ENCODE measurements at places on chromosomes 5 and 9. TPM values are rescaled to one million over a fixed set of nuclear protein-coding genes. Genes with fewer than 3 reads are reported as not detected.
A peak's percentile ranks its signal among the peaks of the same experiment; 100 is the strongest.

The GPX3 gene
- total RNA-seq: 3.9 TPM

The SHROOM1 gene
- total RNA-seq: 6.5 TPM

The FNIP1 gene
- total RNA-seq: 67.8 TPM

The DMRT1 gene
- total RNA-seq: not detected

The PCDHGA10 gene
- total RNA-seq: 12.2 TPM

The HK3 gene
- not detected for total RNA-seq

The C5orf52 gene
- total RNA-seq: not detected

The SLC4A9 gene
- total RNA-seq: not detected

The SERF1A gene
- total RNA-seq: 8.7 TPM

The PRR7 gene
- total RNA-seq: 4.7 TPM

The PTPRD gene
- total RNA-seq: 7.1 TPM

DNA sequence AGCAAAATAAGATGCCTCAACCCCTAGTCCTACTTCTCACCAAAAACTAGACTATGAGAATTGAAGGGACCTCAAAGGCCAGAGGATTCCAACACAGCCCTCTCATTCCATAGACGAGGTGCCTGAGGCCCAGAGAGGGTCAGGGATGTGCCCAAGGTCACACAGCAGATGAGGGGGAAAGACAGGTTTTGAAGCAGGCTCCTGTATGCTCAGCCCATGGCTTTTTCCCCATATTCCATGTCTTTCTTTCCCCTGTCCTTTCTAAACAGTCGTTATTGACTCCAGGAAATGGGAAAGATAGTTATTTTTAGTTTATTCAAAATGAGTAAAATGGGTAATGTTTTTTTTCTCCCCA lies 61.2 kb upstream of the COL15A1 start:
- DNase-seq: no peak

DNA sequence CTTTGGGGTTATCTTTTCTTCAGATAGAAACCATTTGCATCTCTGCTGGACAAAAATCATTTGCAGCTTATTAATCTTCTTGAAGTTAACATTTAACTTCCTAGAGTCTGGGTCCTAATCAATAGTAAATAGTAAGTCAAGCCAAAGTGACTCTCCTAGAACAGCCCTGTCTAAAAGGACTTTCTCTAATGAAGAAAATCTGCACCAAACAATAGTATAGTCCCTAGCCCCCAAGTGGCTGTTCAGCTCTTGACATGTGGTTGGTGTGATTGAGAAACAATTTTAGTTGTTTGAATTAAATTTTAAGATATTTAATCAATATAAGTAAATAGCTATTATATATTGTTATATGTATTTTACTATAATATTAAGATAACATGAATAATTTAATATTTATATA lies 64.6 kb upstream of the SHB start:
- no peak for DNase-seq

- DNase-seq: peak; percentile 68
Observed at GRCh38 chr9:89597711-89598362, 7.0 kb upstream of the GADD45G start.

DNA sequence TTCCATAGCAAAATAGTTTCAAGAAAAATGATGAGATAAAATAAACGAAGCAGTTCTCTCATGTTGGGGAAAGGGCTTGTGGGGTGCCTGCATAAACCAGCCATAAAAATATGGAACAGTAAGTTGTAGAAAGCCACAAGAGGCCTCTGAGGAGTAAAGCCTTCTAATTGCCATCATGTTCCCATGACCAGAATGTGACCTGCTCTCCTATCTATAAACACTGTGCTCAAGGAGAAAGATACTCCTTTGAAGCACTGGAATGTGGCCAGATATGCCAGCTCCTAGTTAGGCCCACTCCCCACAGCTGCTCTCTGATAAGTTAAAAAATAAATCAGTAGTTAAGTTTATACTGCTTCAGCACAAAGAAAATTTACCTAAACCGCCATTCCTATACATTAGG lies 65.8 kb downstream of the SETX start:
- DNase-seq: peak; percentile 63

- DNase-seq: peak; percentile 18
Observed at GRCh38 chr5:77390795-77391194, 101.3 kb downstream of the WDR41 start.

DNA sequence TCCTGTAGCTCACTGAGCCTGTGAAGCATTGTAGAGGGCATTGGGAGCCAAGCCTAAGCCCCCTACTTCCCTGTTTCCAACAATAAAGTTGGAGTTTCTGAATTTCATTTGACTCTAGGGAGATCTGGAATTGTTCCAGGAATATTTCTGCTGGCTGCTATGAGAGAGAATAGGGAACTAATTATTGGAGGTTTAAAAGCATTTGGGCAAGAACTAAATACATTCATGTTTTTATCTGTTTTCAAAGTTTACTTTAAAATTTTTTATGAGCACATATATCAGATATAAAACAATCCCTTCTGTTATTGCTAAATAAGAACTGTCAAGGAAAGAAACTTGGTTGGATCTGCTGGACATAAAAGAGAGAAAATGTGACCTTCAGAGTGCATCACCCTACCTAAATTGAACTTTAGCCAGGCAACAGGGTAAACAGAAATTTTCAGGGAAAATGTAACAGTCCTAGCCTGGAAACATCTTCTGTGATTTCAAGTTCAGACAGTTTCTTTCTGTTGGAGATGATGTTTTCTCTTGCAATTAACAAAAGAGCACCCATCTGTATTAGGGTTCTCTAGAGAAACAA lies 19.3 kb upstream of the LECT2 start:
- peak; percentile 67 for DNase-seq

GRCh38 chr5:148687427-148687826 lies 33.1 kb upstream of the HTR4 start:
- peak; percentile 13 for DNase-seq

DNA sequence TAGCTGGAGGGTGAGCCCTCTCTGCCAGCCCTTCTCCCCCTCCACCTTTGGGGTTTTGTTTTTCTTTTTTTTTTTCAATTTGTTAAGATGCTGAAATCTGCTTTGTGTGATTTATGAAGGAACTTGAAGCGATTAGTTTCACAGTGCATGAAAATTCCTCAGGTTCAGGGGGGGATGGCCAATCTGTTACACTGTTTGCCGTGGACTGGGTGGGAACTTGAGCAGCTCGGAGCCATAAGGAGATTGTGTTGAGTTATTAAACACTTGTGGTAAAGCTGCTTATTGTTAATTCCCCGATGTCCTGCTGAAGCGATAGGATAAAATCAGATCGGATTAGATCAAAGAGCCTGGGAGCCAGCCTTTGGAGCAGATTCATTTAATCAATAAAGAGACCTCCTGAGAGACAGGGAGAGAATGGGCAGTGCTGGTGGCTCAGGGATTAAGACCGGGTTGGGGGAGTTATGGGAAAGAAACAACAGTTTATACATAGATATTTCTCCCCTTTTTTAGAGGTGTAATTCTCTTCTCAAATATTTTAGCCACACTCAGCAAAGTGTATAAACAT lies 105.8 kb upstream of the SPATA31D4 start:
- DNase-seq: no peak

- DNase-seq: no peak
Observed at GRCh38 chr9:133754187-133754586, 16.0 kb upstream of the SARDH start.

GRCh38 chr9:89793551-89793950 lies 188.7 kb downstream of the GADD45G start:
- no peak for DNase-seq

- DNase-seq: no peak
Observed at GRCh38 chr9:72882117-72882775, 70.6 kb downstream of the ALDH1A1 start.

DNA sequence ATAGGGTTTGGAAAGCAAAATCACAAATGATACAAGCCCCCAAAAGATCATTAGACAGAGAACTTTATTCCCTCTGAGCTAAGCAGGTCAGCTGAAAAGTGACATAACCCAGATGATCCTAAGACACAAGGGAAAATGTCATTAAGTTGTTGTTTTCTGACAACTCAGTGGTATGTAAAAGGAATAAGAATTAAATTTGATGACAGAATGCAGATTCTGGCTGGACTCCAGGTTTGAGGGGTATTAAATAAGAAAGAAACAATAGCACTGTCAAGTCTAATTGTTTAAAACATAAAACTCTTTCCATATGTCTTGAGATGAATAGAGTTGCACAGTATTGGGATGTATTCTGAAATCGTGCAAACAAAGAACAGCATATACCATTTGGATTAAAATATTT lies 429.9 kb downstream of the CAAP1 start:
- DNase-seq: no peak

GRCh38 chr9:127550282-127550681 lies 61.8 kb upstream of the STXBP1 start:
- no peak for DNase-seq

- no peak for DNase-seq
Observed at GRCh38 chr5:53549792-53550191, 10.6 kb upstream of the NDUFS4 start.

DNA sequence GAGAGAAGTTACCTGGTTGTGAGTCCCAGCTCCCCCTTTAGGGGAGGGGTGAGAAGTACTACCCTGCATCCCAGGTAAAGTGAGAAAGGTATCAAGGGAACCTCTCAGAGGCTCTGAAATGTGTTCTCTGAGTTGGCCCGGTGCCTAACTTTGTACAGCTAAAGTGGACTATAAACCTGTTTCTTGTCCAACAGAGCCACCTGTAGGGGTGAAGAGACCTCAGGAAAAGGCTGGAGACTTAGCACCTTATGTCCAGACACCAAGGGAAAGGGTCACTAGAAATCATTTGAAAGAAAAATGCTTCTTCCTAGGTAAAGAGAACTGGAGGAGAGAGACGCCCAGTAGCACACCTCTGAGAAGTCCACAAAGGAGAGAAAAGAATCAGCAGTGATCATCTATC lies 108.3 kb upstream of the KIF2A start:
- DNase-seq: no peak

DNA sequence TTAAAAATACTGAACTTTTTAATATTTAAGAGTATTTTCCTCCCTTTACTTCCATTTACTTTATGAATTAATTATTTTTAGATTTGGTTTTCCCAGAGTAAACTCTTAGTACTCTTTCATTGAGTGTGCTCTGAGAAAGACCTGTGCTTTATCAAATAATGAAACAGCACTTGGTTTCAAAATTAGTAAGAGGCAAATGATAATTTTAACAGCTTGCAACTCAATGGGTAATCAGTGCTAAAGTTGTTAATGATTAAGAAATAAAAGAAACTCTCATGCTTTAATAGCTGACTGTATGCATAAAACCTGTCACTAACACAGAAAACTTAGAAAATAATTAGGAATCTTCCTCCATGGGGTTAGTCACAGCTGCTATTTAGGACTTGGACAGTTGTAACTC lies 244.4 kb downstream of the RFX3 start:
- DNase-seq: no peak

GRCh38 chr5:26329562-26330189 lies 708.7 kb downstream of the CDH9 start:
- DNase-seq: no peak

DNA sequence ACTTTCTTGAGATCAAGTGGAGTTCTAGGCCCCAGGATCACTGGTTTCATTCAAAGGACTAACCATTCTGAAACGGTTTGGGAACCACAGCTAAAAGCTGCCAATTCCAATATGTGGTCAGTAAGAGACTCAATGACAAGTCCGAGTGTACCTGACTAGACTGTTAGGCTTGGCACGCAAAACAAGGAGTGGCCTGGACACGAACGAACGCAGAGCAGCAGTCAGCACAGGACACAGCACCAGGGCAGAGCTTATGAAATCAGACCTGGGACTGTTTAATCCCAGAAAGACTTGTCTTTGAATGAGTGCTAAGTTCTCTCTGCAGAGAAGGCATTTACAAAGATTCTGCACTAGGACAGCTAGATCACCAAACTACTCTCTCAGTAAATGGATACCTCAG lies 213.8 kb downstream of the GAPVD1 start:
- no peak for DNase-seq

DNA sequence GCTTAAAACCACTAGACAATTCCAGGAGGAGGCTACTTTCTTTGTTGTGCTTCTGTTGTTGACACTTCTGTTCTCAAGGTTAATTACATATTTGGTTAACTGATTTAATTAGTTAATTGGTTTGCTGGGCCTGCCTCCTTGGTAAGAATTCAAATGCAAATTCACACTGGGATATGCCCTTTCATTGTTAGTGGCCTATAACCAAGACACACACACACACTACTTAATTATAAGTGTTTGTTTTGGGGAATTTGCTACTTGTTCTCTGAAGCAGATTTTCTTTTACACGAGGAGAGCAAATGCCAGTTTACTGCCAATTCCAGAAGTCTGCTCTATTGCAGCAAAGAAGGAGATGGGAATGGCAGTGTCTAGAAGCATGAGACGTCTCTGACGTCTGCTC lies 101.6 kb upstream of the BASP1 start:
- no peak for DNase-seq

- peak; percentile 24 for DNase-seq
Observed at GRCh38 chr5:125209650-125210049, 463.2 kb upstream of the ZNF608 start.

- DNase-seq: no peak
Observed at GRCh38 chr9:27391040-27391895, 94.3 kb upstream of the EQTN start.

GRCh38 chr5:59798862-59799667 lies 94.5 kb downstream of the PDE4D start:
- DNase-seq: peak; percentile 73

GRCh38 chr5:143427122-143427735 lies 23.7 kb upstream of the NR3C1 start:
- no peak for DNase-seq

DNA sequence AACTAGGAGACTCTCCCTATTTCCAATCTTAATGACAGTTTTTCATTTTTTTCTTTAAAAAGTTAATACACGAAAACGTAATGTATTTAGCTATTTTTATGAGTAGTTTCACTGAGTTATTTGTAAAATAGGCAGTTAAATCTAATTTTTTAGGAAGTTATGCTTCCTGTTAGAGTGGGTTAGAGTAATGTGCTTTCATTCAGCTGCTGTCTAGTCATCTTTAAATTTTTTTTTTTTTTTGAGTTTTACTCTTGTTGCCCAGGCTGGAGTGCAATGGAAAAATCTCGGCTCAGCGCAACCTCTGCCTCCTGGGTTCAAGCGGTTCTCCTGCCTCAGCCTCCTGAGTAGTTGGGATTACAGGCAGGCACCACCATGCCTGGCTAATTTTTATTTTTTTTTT lies 34.0 kb downstream of the CDC42SE2 start:
- DNase-seq: no peak

- DNase-seq: no peak
Observed at GRCh38 chr5:55021821-55022220, 2.2 kb upstream of the GZMK start.

- no peak for DNase-seq
Observed at GRCh38 chr9:114025196-114025753, 52.8 kb downstream of the AMBP start.

- DNase-seq: peak; percentile 75
Observed at GRCh38 chr9:124695280-124695890, 75.7 kb downstream of the NR6A1 start.

- DNase-seq: no peak
Observed at GRCh38 chr9:126373241-126373640, 46.6 kb downstream of the MVB12B start.

Data from fibroblast of villous mesenchyme (primary cell).